ENCODE measurements at places on chromosomes 5 and 9. TPM values are rescaled to one million over a fixed set of nuclear protein-coding genes. Genes with fewer than 3 reads are reported as not detected.

Gene C1QTNF2
- total RNA-seq: 0.64 TPM

Gene LCP2
- total RNA-seq: 0.09 TPM

DNA sequence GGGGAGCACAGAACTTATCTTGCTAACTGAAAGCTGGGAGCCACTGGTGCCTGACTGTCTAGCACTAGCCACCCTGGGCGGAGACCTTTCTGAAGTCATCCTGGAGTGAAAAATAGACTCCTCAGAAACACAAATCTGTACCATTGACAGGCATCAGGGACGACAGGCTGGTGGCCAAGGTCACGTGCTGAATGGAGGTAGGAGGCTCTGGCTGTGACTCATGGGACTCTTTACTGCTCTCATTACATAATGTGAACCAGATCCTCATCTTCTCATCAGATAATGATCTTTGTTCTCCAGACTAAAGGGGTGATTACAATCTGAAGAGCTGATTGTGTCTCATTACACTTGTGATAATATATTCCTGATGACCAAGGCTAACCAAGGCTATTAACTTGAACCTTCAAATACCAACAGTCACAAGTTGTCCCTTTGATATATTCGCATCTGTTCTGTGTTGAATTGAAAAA is 91.8 kb downstream of the SEMA5A start:
- no peaks in the 10 kb centered on the region for H3K36me3 ChIP-seq
- DNase-seq: peak; percentile 32
- no peak overlapping the region for H3K4me3 ChIP-seq
- H3K27me3 ChIP-seq: peaks cover 24% of the 10 kb centered on the region
- H3K4me1 ChIP-seq: peaks cover 18% of the 10 kb centered on the region

DNA sequence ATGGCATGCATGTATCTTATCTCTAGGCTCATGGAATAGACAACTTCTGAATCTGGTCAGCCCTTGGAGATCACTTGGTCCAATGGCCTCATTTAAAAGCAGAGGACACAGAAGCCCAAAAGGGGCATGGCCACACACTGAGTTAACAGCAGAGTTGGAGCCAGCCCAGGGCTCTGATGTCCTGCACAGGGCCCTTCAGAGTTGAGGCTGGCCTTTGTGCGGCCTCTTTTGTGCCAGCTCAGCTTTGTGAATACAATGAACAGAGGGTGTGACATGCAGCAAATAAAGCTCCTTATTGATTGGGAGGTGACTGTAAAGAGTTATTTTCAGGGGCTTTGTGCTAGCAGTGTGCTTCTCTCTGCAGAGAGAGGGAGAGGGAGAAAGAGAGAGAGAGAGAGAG is 150.1 kb upstream of the STK32A start:
- no peaks in the 10 kb centered on the region for H3K27me3 ChIP-seq
- no peak overlapping the region for H3K4me3 ChIP-seq
- no peaks in the 10 kb centered on the region for H3K36me3 ChIP-seq
- H3K4me1 ChIP-seq: no peaks in the 10 kb centered on the region
- DNase-seq: no peak
- no peak overlapping the region for H3K27ac ChIP-seq

DNA sequence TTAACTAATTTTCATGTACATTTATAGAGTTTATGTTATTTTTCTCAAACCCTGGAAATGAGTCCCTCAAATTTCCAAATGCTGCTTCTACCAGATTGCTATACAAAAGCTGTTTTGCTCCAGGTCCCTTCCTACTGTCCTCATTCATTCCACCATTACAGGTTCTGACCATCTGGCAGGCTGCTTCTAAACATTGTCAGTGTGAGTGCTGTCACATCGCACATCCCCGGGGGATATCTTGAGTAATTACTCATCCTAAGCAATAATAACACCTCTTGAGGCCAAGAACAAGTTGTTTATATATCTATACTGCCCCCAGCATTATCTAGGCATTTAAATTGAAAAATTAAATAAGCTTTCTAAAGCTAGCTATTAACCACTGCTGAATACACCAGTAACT is 1675.3 kb upstream of the CDH6 start:
- H3K4me3 ChIP-seq: no peak overlapping the region
- no peaks in the 10 kb centered on the region for H3K4me1 ChIP-seq
- no peak overlapping the region for H3K27ac ChIP-seq
- no peaks in the 10 kb centered on the region for H3K27me3 ChIP-seq

Gene GRXCR2
- total RNA-seq: not detected

- peaks cover 29% of the 10 kb centered on the region for H3K36me3 ChIP-seq
- peaks cover 15% of the 10 kb centered on the region for H3K4me1 ChIP-seq
- H3K27ac ChIP-seq: peak overlapping the region; percentile 88
- H3K4me3 ChIP-seq: no peak overlapping the region
Observed at GRCh38 chr5:159163027-159163700, 46.2 kb downstream of the RNF145 start.

GRCh38 chr5:132776938-132777208 is 166 bp downstream of the SEPTIN8 start:
- no peak for DNase-seq
- peaks cover 5% of the 10 kb centered on the region for H3K4me1 ChIP-seq
- no peak overlapping the region for H3K27ac ChIP-seq
- H3K27me3 ChIP-seq: no peaks in the 10 kb centered on the region

Gene MSMP
- not detected for total RNA-seq

- H3K27me3 ChIP-seq: no peaks in the 10 kb centered on the region
- no peak overlapping the region for H3K4me3 ChIP-seq
- no peaks in the 10 kb centered on the region for H3K4me1 ChIP-seq
- no peak for DNase-seq
- no peaks in the 10 kb centered on the region for H3K36me3 ChIP-seq
Observed at GRCh38 chr5:51347704-51348103, 35.5 kb upstream of the ISL1 start.

Gene LSM11
- 4.4 TPM for total RNA-seq

GRCh38 chr9:129139233-129139992 is 28.2 kb downstream of the PTPA start:
- H3K4me1 ChIP-seq: peaks cover 60% of the 10 kb centered on the region
- H3K27ac ChIP-seq: peak overlapping the region; percentile 100
- H3K27me3 ChIP-seq: no peaks in the 10 kb centered on the region
- peak; percentile 67 for DNase-seq
- H3K4me3 ChIP-seq: peak overlapping the region; percentile 53

Gene CBY3
- total RNA-seq: not detected

DNA sequence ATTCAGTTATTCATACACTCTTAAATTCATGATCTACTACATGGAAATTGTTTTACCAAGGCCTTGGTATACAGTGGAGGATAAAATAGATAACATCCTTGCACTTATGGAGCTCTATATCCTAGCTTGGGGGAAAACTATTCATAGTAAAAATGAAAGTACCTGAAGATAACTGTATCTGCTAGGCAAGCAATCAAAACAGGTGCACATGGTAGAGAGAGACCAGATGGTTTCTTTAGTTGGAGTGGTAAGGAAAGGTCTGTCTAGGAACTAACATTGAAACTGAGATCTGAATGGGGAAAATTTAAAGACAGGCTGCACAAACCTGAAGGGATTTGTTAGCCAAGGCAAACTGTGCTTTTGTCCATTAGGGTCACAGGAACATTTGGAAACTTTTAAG is 11.1 kb upstream of the SLCO4C1 start:
- H3K4me1 ChIP-seq: no peaks in the 10 kb centered on the region
- H3K36me3 ChIP-seq: no peaks in the 10 kb centered on the region
- no peak for DNase-seq
- H3K27me3 ChIP-seq: no peaks in the 10 kb centered on the region
- H3K4me3 ChIP-seq: no peak overlapping the region

Gene GDA
- total RNA-seq: not detected

- H3K27ac ChIP-seq: no peak overlapping the region
- H3K27me3 ChIP-seq: no peaks in the 10 kb centered on the region
- DNase-seq: no peak
- H3K4me3 ChIP-seq: no peak overlapping the region
Observed at GRCh38 chr5:23169660-23170416, 316.7 kb upstream of the CDH12 start.

Gene PCDHB16
- total RNA-seq: 3.2 TPM

GRCh38 chr5:148437249-148437648 is 53.5 kb downstream of the FBXO38 start:
- H3K27ac ChIP-seq: no peak overlapping the region
- peaks cover 55% of the 10 kb centered on the region for H3K36me3 ChIP-seq
- no peaks in the 10 kb centered on the region for H3K27me3 ChIP-seq
- DNase-seq: no peak

Gene FEM1C
- 20.6 TPM for total RNA-seq

Gene SCGB3A2
- total RNA-seq: 0.82 TPM

Gene ARHGEF39
- total RNA-seq: 0.53 TPM

DNA sequence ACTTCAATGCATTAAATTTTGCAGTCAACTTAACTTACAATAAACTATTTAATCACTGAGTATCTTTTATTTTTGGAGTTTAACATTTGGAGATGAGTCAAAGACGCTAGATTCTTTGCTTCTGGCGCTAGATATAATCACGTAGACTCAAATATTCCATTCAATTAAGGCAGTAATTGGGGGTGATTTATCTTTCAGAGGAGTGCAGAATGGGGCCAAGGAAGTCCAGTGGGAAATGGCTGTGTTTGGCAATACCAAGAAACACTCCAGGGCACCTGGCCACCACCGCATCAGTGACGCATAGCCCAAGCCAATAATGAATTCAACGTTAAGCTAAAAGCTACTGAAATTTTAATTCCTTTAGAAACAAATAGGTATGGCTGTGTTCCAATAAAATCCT is 81.2 kb downstream of the PHAX start:
- H3K4me3 ChIP-seq: no peak overlapping the region
- no peaks in the 10 kb centered on the region for H3K27me3 ChIP-seq
- DNase-seq: no peak
- no peak overlapping the region for H3K27ac ChIP-seq
- no peaks in the 10 kb centered on the region for H3K4me1 ChIP-seq

DNA sequence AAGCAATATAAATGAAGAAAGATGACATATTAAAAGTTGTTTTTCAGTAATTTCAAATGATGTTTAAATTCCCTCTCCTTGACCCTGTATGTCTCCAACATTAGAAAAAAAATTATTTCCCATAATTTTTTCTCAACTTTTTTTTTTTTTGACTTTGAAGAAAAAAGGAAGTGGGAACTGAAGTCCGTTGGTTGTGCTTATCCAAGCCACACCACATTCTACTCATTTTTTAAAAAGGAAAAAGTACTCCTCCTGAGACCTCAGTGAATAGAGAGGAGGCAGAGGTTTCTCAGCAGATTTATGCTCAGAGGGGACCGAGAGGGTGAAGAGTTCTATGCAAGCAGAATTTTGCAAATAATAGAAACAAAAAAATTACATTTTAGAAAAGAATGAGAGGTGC is 123.3 kb downstream of the PCSK5 start:
- no peak overlapping the region for H3K27ac ChIP-seq
- no peaks in the 10 kb centered on the region for H3K4me1 ChIP-seq
- H3K27me3 ChIP-seq: no peaks in the 10 kb centered on the region
- no peak overlapping the region for H3K4me3 ChIP-seq

GRCh38 chr5:44911501-44911900 is 102.8 kb downstream of the MRPS30 start:
- H3K27me3 ChIP-seq: no peaks in the 10 kb centered on the region
- no peaks in the 10 kb centered on the region for H3K36me3 ChIP-seq
- no peak overlapping the region for H3K4me3 ChIP-seq

- no peaks in the 10 kb centered on the region for H3K27me3 ChIP-seq
- no peak overlapping the region for H3K4me3 ChIP-seq
- peak; percentile 49 for DNase-seq
- H3K36me3 ChIP-seq: no peaks in the 10 kb centered on the region
- peaks cover 8% of the 10 kb centered on the region for H3K4me1 ChIP-seq
Observed at GRCh38 chr5:160555971-160556631, 134.4 kb downstream of the PTTG1 start.

Gene LRRC19
- not detected for total RNA-seq

GRCh38 chr9:116694785-116695291 is 7.7 kb downstream of the TRIM32 start:
- no peak overlapping the region for H3K27ac ChIP-seq
- H3K4me3 ChIP-seq: no peak overlapping the region
- H3K36me3 ChIP-seq: peaks cover 21% of the 10 kb centered on the region
- no peaks in the 10 kb centered on the region for H3K27me3 ChIP-seq
- DNase-seq: no peak

GRCh38 chr5:45437752-45438151 is 258.4 kb downstream of the HCN1 start:
- no peak overlapping the region for H3K27ac ChIP-seq
- H3K4me3 ChIP-seq: no peak overlapping the region
- H3K36me3 ChIP-seq: no peaks in the 10 kb centered on the region
- H3K4me1 ChIP-seq: no peaks in the 10 kb centered on the region

Gene NUP155
- total RNA-seq: 26.7 TPM

DNA sequence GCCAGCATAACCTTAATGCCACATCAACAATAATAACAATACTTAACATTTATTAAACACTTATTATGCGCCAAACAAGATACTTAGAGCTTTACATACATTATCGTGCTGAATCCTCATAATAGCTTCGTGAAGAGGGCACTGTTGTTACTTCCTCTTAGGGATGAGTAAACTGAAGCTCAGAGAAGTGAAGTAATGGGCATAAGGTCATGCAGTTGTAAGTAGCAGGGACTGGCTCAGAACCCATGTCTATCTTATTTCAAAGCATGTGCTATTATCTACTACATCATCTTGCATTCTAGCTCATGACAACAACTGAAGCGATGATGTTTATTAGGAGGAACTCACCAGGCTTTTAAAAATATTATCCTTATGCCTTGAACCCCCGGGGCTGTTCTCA is 34.9 kb upstream of the PPP3R2 start:
- no peak overlapping the region for H3K27ac ChIP-seq
- H3K4me1 ChIP-seq: no peaks in the 10 kb centered on the region
- no peaks in the 10 kb centered on the region for H3K36me3 ChIP-seq

GRCh38 chr9:109775516-109775915 is 4.5 kb upstream of the PALM2AKAP2 start:
- H3K4me1 ChIP-seq: peaks cover 18% of the 10 kb centered on the region
- no peak overlapping the region for H3K27ac ChIP-seq
- no peaks in the 10 kb centered on the region for H3K27me3 ChIP-seq
- DNase-seq: peak; percentile 49

GRCh38 chr9:34982361-34982760 is 7.2 kb upstream of the DNAJB5 start:
- H3K4me3 ChIP-seq: no peak overlapping the region
- DNase-seq: no peak
- peaks cover 13% of the 10 kb centered on the region for H3K27me3 ChIP-seq
- no peaks in the 10 kb centered on the region for H3K4me1 ChIP-seq
- H3K36me3 ChIP-seq: no peaks in the 10 kb centered on the region
- no peak overlapping the region for H3K27ac ChIP-seq

- no peak overlapping the region for H3K27ac ChIP-seq
- no peaks in the 10 kb centered on the region for H3K4me1 ChIP-seq
- no peak for DNase-seq
- H3K4me3 ChIP-seq: no peak overlapping the region
Observed at GRCh38 chr9:84554069-84554664, 115.4 kb upstream of the NTRK2 start.

Data from astrocyte (in vitro differentiated cells and primary cell).